ENCODE measurements at places on chromosomes 1 and 21. TPM values are rescaled to one million over a fixed set of nuclear protein-coding genes. Genes with fewer than 3 reads are reported as not detected.

KCND3 gene
- total RNA-seq, result 5.5 TPM

PTGFR gene
- total RNA-seq, result 4.5 TPM

GRCh38 chr1:147243841-147244240 lies 1.4 kb downstream of the CHD1L start:
- DNase-seq, result no peak

DNA sequence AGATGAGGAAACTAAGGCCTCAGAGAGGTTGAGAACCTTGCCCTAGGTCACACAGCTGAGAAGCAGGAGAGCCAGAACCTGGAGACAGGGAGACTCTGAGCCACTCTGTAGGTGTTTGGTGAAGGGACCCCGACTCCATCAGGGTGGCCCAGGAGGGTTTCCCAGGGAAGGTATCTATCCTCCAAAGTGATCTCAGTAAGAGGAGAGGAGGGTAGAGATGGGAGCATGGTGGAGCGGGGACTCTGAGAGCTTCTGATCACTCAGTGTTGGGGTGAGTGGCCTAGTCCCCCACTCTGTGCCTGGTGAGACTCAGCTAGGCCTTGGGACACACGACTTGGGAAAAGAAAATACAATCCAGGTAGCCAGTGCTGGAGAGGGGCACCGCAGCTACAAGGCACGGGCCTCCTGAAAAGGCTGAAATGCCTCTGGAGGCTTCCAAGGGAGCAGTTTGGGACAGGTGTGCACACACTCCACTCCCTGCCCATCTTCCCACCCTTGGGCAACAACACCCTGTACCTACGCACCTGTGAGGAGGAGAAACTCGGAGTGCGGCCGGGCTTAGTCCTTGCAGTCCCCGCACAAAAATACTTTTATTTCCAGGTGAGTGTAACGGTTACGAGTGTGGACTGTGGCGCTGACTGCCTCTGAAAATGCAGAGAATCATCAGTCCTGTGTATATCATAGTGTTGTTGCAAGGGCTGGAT lies 80.8 kb downstream of the CAMK2N1 start:
- DNase-seq, result no peak

- DNase-seq, result no peak
These were observed 60.3 kb downstream of the TRAF5 start for GRCh38 chr1:211386921-211387320.

CFAP45 gene
- 10.2 TPM for total RNA-seq

- no peak for DNase-seq
These were observed 91.3 kb downstream of the KIRREL1 start for GRCh38 chr1:158084747-158085146.

KCNH1 gene
- total RNA-seq, result not detected

CA6 gene
- not detected for total RNA-seq

DNA sequence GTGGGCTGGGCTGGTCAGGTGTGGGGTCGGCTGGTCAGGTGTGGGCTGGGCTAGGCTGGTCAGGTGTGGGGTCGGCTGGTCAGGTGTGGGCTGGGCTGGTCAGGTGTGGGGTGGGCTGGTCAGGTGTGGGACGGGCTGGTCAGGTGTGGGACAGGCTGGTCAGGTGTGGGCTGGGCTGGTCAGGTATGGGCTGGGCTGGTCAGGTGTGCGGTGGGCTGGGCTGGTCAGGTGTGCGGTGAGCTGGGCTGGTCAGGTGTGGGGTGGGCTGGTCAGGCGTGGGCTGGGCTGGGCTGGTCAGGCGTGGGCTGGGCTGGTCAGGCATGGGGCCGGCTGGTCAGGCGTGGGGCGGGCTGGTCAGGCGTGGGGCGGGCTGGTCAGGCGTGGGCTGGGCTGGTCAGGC lies 6.3 kb upstream of the FNDC10 start:
- no peak for DNase-seq

- DNase-seq, result no peak
These were observed 619.0 kb upstream of the CHRM3 start for GRCh38 chr1:238767321-238767720.

- no peak for DNase-seq
These were observed 6.8 kb downstream of the MIER1 start for GRCh38 chr1:66931590-66931989.

C1QA gene
- 935 TPM for total RNA-seq

S100A10 gene
- 602 TPM for total RNA-seq

GRCh38 chr1:213444224-213444623 lies 393.2 kb downstream of the RPS6KC1 start:
- no peak for DNase-seq

DNA sequence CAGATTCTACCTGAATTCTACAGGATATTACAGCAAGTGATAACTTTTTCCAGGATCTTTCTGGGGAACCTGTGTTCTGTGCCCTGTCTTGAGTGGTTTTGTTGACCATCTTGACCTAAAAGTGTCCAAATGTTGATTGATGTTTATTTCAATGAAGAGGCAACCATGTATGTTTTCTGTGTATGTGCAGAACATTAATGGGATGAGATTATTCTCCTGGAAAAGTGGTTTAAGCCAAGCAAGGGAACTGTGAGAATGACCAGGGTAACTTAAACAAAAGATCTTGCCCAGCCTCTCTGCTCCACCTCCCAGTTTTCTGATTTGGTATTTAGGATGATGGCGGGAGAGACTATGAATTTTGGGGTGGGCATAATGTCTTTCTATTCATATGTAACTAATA lies 1.0 kb upstream of the SAMD13 start:
- DNase-seq, result no peak
